ENCODE measurements at places on chromosomes 1 and 21.

DNA sequence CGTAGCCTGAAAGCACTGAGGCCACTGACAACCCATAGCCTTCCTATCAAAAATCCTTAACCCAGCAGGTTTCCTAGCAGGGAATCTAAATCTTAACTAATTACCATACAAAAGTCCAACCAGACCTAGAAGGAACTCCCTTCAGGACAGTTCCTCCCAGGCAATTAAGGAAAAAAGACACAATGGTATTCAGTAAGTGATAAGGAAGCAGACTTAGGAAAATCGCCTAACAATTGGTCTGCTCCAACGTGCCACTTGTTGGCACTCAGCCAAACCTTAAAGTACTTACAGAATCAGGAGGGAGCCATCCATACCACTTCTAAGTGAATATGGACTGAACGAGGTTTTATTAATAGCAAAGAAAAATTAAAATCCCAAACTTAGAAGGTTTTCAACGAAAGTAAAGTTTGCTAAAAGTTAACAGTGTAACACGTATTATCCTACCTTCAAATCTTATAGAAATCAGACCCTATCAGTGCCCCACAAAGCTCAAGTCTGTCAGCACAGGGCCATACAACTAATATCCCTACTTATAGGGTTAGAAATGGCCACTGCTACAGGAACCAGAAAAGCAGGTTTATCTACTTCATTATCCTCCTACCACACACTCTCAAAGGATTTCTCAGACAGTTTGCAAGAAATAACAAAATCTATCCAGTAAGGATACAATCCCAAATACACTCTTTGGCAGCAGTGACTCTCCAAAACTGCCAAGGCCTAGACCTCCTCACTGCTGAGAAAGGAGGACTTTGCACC, 29.0 kb downstream of the SPATA6 start:
- DNase-seq, result no peak

DNA sequence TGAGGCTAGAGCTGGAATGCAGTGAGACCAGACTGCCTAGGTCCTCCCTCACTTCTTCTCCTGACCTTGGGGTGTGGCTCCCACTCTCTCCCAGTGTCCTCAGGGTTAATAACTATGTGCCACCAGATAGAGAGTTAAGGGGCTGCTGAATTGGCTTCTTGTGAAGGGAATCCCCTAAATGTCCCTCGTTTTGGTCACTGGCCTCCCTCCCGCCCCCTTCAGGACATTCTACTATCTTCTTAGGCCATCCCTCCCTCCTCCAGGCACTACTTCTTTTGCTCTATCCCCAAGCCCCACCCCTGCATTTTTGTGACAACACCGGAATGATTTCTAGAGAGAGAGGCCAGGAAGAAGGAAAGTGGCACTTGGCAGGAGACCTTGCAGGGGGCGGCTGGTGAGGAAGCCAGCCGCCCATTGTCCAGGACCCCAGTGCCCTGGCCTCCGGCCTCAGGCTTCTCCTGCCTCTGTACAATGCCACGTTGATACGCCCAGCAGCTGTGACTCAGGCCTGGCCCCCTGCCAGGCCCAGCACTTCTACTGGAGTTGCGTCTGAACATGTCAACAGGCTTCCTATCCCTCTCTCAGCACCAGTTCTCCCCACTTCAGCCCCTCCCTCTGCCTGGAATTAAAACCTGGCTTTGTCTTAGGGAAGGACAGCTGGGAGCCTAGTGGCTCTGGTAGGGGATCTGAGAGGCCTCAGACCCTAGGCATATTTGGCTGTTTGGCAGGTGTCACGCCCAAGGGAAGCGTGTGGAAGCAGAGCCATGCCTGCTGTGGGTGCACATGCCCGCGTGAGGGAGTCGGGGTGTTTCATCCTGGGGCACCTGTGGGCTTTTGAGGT, 9.1 kb downstream of the LMNA start:
- DNase-seq, result peak; percentile 84

DNA sequence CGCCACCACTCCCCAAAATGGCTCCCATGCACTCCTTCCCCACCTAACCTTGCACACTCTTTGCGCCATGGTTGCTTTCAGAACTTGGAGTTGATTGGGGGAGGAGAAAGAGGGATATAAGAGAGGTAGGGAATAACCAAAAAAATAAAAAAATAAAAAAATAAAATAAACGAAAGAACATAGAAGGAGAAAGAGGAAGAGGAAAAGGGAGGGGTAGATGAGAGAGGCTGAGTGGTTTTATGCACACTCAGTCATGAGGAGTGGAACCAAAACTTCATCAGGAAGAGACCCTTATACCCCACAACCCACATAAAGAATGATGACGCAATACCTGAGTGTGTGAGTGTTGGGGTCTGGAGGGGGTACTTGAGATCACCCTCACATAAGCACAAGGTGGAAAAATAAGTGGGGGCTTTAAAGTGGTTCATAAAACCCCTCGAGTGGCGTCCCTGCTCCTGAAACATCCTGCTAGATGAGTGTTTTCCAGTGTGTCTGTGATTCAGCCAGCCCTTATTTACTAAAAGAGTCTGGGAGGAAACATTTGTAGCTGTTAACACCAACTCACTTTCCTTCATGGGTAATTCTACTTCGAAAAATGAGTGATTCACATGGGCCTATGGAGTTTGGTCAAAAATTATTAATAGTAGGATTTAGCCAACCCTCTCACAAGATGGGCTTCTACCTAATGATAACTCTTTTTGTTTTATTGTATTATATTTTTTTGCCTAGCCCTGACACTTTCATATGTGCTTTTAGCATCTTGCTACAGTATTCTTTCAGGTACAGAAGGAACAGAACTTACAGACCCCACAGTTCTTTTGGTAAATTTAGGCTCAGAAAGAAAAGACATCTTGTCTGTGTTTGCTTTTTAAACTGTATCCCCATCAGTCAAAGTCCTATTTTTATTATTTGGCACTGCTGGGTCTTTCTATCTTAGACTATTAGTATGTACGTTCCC, 5.2 kb downstream of the SLAMF1 start:
- DNase-seq, result peak; percentile 58

DNA sequence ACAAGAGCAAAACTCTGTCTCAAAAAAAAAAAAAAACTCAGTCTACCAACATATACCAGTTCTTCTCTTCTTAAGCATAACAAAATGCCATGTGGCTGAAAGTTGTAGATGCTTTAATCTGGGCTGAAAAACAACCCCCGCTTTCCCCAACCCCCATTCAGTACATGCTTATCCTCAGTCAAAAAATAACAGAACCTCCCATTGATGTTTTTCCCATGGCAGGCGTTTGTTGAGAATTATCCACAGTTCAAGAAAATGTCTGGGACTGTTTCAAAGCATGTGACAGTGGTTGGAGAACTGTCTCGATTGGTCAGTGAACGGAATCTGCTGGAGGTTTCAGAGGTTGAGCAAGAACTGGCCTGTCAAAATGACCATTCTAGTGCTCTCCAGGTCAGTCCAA, 14.9 kb downstream of the VPS45 start:
- no peak for DNase-seq

DNA sequence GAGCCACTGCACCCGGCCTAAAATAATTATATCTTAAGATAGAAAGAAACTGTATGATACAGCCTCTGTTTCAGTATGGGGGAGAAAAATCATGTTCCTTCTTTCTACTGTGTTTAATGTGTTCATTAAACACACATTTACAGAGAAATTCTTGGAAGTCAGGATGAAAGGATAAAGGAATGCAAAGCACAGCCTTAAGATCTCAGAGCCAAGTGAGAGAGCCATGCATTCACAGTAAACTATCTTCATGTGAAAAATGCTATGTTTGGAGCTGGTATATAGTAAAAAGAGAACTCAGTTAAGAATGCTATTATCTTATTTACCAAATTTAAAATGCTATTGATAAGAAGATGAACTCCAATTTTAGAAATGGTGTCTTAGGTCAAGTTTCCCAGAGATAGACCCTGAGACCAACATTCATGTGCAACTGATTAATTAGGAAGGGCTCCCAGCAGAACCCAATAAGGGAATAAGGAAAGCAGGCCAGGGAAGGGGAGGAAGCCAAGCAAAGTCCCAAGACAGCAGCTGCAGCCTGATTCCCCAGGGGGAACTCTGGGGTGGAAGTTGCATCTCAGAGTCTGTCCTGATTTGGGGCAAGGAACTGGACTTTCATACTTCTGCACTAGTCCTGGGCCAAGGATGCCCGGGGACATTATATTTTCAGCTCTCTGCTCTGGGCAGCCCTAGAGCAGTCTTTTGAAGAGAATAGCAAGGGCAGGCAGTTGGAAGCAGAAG, 130.0 kb upstream of the ZNF648 start:
- no peak for DNase-seq

GRCh38 chr1:108592030-108592759, 32.3 kb downstream of the EEIG2 start:
- peak; percentile 28 for DNase-seq

GRCh38 chr1:206117151-206117948, at the start of gene AVPR1B:
Gene AVPR1B, minus strand, starts transcription at chr1:206117388. Its CDS starts 498 bp downstream, at chr1:206116890.
- peak; percentile 43 for DNase-seq

DNA sequence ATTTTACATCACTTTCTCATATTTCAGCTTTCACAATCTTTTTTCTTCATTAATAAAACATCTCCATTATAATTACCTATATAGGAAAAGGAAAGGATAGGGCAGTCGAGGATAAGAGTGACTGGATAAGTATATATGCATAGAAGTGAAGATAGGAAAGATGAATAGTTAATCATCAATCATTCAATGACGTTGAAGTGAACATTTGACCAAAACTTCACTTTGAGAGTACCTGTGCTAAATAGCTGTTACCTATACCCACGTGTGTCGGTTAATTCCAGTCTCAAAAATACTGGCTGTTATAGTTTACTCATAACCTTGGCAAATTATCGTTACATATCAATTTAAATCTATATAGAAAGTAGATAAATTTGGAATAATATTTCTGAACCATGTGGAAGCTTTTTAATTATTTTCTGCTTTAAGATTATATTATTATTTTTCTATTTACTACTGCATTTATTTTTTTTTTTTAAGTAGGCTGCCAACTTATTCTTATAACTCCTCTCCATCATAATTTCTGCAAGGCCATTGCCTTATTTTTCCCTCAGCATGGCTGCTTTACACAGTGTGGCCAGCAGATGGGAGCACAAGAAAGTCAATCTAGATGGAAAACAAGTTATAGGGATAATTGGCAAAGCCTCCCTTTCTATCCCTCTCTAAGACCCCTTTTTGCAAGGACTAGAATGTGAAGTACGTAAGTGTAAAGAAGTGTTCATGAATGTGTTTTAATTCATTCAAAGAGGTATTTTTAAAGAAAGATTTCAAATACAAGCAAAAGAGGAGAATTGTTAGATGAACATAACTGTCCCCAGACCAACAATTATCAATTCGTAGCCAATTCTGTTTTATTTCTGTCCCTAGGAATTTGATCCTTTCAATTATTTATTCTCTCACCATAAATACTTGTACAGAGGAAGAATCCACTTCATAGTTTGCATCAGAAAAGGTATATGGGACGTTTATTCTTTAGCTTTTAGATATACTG, 290.4 kb downstream of the KCNT2 start:
- peak; percentile 34 for DNase-seq

- DNase-seq, result no peak
These were observed 1.0 kb upstream of the SAMD13 start for GRCh38 chr1:84300501-84300900.

GRCh38 chr1:172821609-172822274, 162.8 kb downstream of the FASLG start:
- DNase-seq, result peak; percentile 77

DNA sequence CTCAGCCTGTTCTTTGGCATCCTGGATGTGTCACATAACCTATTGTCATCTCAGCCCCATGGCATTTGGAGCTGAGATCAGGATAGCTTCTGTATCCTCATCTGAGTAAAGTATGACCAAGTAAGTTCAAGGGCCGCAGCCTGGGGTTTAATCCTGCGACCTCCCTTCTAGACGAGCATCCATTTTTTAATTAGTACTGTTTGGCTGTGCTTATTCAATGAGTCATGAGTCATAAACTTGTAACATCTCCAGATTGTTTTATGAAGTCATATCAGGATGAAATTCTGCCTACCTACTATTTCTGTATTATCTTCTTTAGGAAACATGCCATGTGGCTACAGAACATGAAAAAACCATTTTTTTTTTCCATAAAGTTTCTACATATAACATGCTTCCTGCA, 119.1 kb downstream of the ERG start:
- DNase-seq, result no peak

- no peak for DNase-seq
These were observed 500.0 kb upstream of the RUNX1 start for GRCh38 chr21:35548904-35549615.

DNA sequence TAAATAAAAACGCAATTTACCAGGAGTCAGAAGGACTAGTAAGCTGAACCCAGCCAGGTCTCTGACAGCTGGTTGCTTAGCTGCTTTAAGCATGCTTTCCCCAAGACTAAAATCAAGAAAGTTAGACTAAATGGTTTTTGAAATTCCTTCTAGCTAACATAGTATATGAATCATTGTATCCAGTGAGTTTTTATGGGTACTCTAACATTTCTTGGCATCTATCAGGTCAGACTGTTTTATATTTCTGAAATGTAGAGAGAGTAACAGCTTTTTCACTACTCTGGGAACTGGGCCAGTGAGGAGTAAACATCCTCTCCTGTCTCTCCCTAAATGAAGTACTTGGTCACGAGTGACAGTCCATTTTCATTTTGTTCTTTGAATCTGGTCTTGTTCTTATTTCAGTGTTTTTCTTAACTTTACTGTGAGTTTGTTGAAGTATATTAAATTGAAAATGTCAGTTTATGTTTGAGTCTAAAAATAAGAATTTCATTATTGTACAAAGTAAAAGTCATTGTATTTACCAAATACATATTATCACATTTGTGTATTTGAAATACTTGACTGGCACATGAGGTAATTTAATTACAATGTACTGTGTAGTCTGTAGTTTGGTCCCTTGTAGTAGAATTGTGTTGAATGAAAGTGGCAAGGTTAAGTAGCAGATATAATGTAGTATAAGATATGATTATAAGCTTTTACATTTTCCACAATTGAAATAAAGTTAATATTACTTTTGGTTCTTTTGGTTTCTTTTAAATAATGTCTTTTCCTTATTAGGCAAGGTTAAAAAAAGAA, 47.6 kb downstream of the PKN2 start:
- DNase-seq, result no peak

GRCh38 chr1:11273595-11274234, 717 bp downstream of the UBIAD1 start:
- DNase-seq, result peak; percentile 42

- DNase-seq, result no peak
These were observed 12.7 kb downstream of the TESK2 start for GRCh38 chr1:45478121-45478814.

DNA sequence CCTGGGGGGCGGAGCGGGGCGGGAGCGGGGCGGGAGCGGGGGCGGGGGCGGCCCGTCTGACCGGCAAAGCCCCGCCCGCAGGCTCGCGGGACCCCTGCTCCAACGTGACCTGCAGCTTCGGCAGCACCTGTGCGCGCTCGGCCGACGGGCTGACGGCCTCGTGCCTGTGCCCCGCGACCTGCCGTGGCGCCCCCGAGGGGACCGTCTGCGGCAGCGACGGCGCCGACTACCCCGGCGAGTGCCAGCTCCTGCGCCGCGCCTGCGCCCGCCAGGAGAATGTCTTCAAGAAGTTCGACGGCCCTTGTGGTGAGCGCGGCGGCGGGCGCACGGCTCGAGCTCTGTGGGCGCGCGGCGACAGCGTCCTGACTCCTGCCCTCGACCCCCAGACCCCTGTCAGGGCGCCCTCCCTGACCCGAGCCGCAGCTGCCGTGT, 21.2 kb downstream of the AGRN start:
- DNase-seq, result no peak

Data from NB4 (cell line).